ENCODE measurements at places on chromosomes 7 and 10.

GRCh38 chr10:13978533-13979115, 352.1 kb downstream of the FRMD4A start:
- no peaks in the 10 kb centered on the region for H3K27me3 ChIP-seq
- H3K36me3 ChIP-seq: no peaks in the 10 kb centered on the region
- no peak for DNase-seq
- no peak overlapping the region for H3K4me3 ChIP-seq

GRCh38 chr10:49749556-49750491, 12.3 kb downstream of the OGDHL start:
- no peak overlapping the region for H3K4me3 ChIP-seq
- 0 out of 2 replicates have a peak, but pooled peaks cover 11% of the 10 kb centered on the region for H3K27me3 ChIP-seq
- no peaks in the 10 kb centered on the region for H3K36me3 ChIP-seq
- H3K27ac ChIP-seq: no peak overlapping the region

DNA sequence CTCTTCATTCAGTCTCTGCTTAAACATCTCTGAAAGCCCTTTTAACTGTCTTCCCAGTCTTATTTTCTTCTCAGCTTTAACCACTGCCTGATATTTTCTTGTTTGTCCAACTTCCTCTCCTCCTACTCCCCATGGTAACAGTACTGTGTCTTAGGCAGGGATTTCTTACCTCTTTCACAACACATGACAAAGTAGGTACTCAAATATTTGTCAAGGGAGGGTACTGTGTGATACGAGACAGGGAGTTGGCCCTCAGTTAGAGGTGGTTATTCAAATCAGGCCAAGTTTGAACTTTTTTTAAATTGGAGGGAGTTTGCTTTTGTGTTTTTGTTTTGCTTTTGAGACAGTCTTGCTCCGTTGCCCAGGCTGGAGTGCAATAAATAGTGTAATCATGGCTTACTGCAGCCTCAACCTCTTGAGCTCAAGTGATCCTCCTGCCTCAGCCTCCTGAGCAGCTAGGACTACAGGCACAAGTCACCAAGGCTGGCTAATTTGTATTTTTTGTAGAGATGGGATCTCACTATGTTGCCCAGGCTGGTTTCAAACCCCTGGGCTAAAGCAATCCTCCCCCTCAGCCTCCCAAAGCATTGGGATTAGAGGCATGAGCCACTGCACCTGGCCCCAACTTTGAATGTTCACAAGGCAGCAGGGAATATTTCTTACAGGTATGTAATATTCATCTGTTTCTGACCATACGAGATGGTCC, 2.5 kb upstream of the KPNA7 start:
- DNase-seq: no peak
- no peak overlapping the region for H3K27ac ChIP-seq
- peaks cover 9% of the 10 kb centered on the region for H3K4me1 ChIP-seq
- no peak overlapping the region for H3K4me3 ChIP-seq
- H3K36me3 ChIP-seq: no peaks in the 10 kb centered on the region

- DNase-seq: no peak
- no peaks in the 10 kb centered on the region for H3K4me1 ChIP-seq
- H3K27ac ChIP-seq: no peak overlapping the region
- H3K36me3 ChIP-seq: no peaks in the 10 kb centered on the region
Measured at GRCh38 chr10:7933262-7933661, 115.0 kb downstream of the TAF3 start.

DNA sequence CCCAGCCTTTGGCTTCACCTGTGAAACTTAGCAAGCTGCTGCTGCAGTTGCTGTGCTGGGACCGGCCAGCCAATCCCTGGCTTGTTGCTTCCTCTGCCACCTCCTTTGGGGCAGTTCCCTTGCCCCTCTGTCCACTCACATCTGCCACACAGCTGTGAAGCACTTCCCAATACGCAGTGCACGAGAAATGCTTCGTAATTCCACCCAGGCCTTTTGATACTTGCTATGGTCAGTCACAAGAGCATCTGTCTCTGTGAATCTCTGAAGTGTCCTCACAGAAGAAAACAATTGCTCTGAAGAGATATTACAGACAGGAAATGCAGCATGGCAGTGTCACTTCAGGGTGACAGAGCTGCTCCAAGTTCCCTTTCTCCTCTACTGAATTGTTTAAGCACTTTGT, 208.5 kb downstream of the PTEN start:
- DNase-seq: no peak
- H3K4me3 ChIP-seq: no peak overlapping the region
- peaks cover 4% of the 10 kb centered on the region for H3K4me1 ChIP-seq
- H3K36me3 ChIP-seq: no peaks in the 10 kb centered on the region
- H3K27ac ChIP-seq: no peak overlapping the region

DNA sequence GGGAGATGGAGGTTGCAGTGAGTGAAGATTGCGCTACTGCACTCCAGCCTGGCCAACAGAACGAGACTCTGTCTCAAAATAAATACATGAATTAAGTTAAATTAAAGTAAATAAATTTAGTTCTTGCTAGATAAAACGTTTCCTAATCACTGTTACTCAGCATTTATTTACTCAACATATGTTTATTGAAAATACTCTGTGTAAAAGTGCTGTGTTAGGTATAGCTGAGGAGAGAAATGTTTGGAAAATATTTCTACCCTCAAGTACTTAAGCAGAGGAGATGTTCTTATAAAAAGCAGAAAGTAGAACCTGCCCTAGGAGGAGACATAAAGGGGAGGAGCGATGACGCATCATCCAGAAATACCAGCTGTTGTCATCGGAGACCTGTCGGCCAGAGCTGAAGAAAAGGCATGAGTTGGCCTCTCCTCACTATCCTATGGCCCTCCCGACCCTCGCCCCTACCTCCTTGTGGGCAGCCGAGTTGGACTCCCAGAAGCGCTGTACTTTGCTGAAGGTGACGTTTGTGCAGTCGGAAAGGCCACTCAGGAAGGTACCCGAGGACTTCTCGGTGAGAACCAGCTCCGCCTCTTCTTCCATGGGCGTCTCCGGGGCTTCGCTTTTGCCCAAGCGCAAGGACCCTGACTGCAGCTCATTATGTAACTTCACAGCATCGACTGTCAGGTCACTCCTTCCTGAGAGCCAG, 1.1 kb downstream of the RRP12 start:
- peak; percentile 63 for DNase-seq
- peak overlapping the region; percentile 82 for H3K27ac ChIP-seq
- H3K4me3 ChIP-seq: peak overlapping the region; percentile 66
- H3K27me3 ChIP-seq: no peaks in the 10 kb centered on the region
- peaks cover 22% of the 10 kb centered on the region for H3K36me3 ChIP-seq
- peaks cover 12% of the 10 kb centered on the region for H3K4me1 ChIP-seq

GRCh38 chr7:79055722-79056415, 397.6 kb downstream of the MAGI2 start:
- no peaks in the 10 kb centered on the region for H3K36me3 ChIP-seq
- no peaks in the 10 kb centered on the region for H3K27me3 ChIP-seq
- H3K27ac ChIP-seq: no peak overlapping the region
- H3K4me3 ChIP-seq: no peak overlapping the region

- H3K4me3 ChIP-seq: no peak overlapping the region
- no peak overlapping the region for H3K27ac ChIP-seq
- H3K36me3 ChIP-seq: no peaks in the 10 kb centered on the region
Measured at GRCh38 chr10:127195041-127195506, 1.3 kb downstream of the INSYN2A start.

GRCh38 chr10:77011874-77012811, 625.5 kb downstream of the KCNMA1 start:
- no peak for DNase-seq
- no peak overlapping the region for H3K4me3 ChIP-seq
- H3K36me3 ChIP-seq: no peaks in the 10 kb centered on the region
- no peak overlapping the region for H3K27ac ChIP-seq

DNA sequence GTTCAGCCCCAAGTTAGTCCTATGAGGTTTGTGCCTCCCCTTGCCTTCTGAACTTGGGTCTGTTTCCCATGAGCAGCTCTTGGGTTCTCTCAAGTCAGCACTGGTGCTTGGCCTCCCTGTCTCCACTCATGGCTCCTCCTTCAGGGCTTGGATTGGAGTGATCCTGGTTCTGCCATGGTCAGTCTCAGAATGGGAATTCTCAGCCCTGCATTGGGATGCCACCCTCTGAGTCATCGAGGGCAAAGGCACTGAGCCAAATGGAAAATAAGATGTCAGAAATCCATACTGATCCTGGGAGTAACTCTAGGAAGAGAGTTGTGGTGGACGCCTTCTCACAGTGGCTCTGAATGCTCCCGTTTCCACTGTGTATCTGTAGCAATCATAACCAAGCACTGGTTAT, 233.4 kb upstream of the HABP2 start:
- 0 out of 2 replicates have a peak, but pooled peaks cover 3% of the 10 kb centered on the region for H3K4me1 ChIP-seq
- H3K36me3 ChIP-seq: no peaks in the 10 kb centered on the region
- H3K4me3 ChIP-seq: no peak overlapping the region
- DNase-seq: no peak

DNA sequence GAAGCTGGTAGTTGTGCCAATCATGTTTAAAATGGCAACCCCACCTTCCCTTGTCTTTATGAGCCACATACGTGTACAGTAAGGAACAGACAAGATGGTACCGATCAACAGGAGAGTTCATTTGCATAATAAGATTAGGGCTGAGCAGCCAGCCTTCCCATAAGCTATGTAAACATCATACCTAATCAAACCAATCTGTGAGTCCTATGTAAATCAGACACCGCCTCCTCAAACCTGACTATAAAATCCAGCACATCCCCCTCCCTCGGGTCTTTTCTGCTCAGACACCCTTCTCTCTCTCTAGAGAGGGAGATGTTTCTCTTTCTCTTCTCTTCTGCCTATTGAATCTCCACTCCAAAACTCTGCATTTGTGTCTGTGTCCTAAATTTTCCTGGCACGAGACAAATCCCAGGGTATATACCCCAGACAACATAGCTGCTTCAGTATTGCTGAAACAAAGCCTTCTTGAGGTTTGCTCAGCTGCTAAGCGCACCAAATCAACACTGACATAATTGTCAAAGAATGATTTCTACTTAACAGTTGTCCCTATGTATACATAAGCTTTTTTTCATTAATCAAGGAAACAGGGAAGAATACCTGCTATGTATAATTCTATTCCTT, 279.2 kb downstream of the THSD7A start:
- H3K4me1 ChIP-seq: no peaks in the 10 kb centered on the region
- H3K36me3 ChIP-seq: no peaks in the 10 kb centered on the region
- H3K27ac ChIP-seq: no peak overlapping the region
- H3K27me3 ChIP-seq: no peaks in the 10 kb centered on the region
- H3K4me3 ChIP-seq: no peak overlapping the region

- peak overlapping the region; percentile 94 for H3K27ac ChIP-seq
- DNase-seq: peak; percentile 92
- H3K4me3 ChIP-seq: peak overlapping the region; percentile 83
- H3K27me3 ChIP-seq: no peaks in the 10 kb centered on the region
- H3K36me3 ChIP-seq: peaks cover 6% of the 10 kb centered on the region
Measured at GRCh38 chr7:116211006-116211912, 920 bp downstream of the TES start.

DNA sequence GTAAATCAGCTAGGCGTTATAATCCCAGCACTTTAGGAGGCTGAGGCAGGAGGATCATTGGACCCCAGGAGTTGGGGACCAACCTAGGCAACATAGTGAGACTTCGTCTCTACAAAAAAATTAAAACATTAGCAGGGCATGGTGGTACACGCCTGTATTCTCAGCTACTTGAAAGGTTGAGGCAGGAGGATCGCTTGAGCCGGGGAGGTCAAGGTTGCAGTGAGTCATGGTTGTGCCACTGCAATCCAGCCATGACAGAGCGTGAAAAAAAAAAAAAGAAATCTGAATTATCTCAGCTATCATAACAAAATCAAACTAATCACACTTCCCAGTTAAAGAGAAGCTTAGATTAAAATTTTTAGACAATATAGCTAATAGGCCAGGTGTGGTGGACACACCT, 35.3 kb downstream of the ATAD1 start:
- H3K27me3 ChIP-seq: no peaks in the 10 kb centered on the region
- peaks cover 20% of the 10 kb centered on the region for H3K36me3 ChIP-seq
- no peak for DNase-seq
- H3K4me1 ChIP-seq: no peaks in the 10 kb centered on the region

DNA sequence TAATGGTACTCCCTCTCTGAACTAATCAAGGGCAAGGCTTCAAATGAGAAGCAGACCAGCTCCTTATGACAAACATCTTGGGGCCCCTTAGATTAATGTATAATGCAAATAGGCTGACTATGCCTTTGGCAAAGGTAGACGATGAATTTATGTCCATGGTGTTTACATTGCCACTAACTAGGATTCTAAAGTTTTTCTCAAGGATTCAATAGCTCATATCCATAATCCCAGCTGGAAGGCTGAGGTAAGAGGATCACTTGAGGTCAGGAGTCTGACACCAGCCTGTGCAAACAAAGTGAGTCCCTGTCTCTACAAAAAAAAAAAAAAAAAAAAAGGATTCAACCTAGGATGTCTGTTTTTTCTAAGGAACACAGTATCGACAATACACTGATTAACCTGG, 96.5 kb downstream of the ORC5 start:
- no peak overlapping the region for H3K4me3 ChIP-seq
- DNase-seq: no peak
- H3K27me3 ChIP-seq: 0 out of 2 replicates have a peak, but pooled peaks cover 6% of the 10 kb centered on the region
- no peak overlapping the region for H3K27ac ChIP-seq
- no peaks in the 10 kb centered on the region for H3K36me3 ChIP-seq
- H3K4me1 ChIP-seq: no peaks in the 10 kb centered on the region

DNA sequence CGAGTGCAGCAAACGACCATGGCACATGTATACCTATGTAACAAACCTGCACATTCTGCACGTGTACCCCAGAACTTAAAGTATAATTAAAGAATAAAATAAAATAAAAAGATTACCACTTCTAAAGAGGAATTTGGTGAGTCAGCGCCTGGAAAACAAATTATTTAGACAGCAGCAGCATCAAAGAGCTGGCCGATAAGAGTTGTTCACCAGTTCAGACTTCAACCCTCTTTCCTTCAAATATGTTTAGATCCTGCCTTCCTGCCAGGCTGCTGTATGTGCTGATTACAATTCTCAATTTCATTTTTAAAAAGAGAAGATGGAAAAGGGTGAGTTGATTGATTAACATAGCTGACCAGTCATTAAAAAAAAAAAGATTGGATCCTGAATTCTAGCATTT, 672.0 kb upstream of the NRP1 start:
- H3K27ac ChIP-seq: no peak overlapping the region
- DNase-seq: no peak
- no peaks in the 10 kb centered on the region for H3K4me1 ChIP-seq
- no peaks in the 10 kb centered on the region for H3K27me3 ChIP-seq
- H3K36me3 ChIP-seq: no peaks in the 10 kb centered on the region

DNA sequence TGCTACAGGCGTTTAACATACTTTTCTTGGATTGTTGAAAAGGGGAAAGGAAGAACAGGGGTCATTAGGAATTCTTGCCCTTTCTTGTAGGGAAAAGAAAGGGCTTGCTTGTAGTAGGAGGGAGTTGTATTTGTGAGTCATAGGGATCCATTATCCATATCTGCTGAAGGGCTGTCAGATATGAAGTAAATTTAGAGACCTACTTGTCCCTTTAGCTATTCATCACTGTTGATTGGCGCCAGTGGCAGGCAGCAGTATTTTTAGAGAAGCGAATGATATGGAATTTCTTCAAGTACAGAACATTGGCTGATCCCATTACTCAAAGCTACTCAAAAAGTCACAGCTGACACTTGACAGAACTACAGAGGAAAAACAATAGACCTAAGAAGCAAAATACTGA, 97.7 kb downstream of the CELF2 start:
- H3K4me3 ChIP-seq: no peak overlapping the region
- H3K36me3 ChIP-seq: no peaks in the 10 kb centered on the region
- no peaks in the 10 kb centered on the region for H3K27me3 ChIP-seq
- no peaks in the 10 kb centered on the region for H3K4me1 ChIP-seq
- H3K27ac ChIP-seq: no peak overlapping the region
- DNase-seq: no peak

- H3K27me3 ChIP-seq: peaks cover 5% of the 10 kb centered on the region
- no peak overlapping the region for H3K4me3 ChIP-seq
- no peaks in the 10 kb centered on the region for H3K4me1 ChIP-seq
- no peak for DNase-seq
Measured at GRCh38 chr10:11345224-11346054, 266.0 kb downstream of the USP6NL start.

- no peaks in the 10 kb centered on the region for H3K4me1 ChIP-seq
- no peaks in the 10 kb centered on the region for H3K36me3 ChIP-seq
- no peak for DNase-seq
- no peak overlapping the region for H3K4me3 ChIP-seq
Measured at GRCh38 chr7:146510088-146510680, 393.6 kb downstream of the CNTNAP2 start.

Measured in SJSA1 (cell line).